Activated CD4-positive, alpha-beta T cell treated with anti-CD3 and anti-CD28 coated beads, Interleukin-2, amount 50 U/mL, for 24 hours (primary cell): ENCODE measurements at places on chromosomes 13 and 19.

GRCh38 chr13:28047757-28048388, 52.5 kb downstream of the FLT3 start:
- no peak for DNase-seq

DNA sequence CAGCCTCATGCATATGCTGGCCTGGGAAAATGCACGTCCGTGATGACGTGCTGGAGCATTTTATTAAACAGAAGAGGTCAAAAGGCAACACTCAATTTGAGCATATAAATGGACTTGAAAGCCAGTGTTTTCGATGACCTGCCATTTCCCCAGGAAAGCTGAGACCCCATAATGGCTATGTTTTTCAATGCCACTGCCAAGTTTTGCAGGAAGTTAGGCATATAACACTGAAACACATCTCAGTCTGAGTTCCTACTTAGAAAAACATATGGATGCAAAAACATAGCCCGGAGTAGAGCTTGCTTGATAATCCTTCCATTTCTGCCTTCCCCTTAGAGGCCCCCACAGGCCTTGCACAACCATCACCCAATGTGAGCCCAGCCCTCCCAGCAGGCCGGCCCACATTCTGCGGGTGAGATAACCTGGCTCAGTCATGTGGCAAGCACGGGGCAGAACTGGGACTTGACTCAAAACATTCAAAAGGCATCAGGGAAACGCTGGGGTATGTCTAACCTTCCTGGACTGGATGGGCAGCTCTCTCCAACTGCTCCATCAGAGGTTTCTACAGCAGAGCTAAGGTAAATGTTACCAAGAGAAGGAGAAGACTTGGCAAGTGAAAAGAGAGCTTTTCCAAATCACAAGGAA, 24.9 kb downstream of the EPS15L1 start:
- DNase-seq = no peak

DNA sequence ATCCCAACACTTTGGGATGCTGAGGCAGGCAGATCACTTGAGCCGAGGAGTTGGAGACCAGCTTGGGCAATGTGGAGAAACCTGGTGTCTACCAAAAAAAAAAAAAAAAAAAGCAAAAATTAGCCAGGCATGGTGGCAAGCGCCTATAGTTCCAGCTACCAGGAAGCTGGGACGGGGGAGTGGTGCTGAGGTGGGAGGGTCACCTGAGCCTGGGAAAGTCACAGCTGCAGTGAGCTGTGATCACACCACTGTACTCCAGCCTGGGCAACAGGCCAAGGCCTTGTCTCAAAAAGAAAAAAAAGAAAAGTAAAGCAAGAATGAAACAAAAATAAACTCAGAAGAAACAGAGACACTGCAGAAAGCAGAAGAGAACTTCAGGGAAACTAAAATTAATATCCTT, 31.6 kb downstream of the MTRF1 start:
- no peak for DNase-seq

DNA sequence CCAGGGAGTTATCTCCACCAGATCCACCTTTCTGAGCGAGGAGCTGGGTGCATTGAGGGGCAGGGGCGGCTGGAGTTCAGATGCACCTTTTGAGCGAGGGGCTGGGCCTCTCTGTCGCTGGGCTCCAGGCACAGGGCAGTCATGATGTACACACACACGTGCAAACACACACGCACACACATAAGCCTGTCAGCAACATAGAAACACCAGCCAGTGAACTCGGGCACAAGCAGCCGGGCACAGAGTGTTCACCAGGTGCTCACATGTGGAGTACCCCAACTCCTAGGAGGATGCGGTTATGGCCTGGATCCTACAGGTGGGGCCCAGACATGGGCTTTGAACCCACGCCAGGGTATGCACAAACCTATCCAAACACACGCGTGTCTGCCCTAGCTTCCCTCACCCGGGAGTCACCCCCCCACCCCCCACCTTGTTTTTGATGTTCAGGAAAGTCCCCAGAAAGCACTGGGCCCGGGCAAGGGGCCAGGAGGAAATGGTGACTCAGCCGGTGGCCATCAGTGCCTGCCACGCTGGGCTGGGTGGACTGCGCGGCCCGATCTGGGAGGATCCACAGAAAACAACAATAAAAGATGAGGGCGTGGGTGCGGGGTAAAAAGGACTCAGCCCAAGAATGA, 13.3 kb downstream of the ARRDC2 start:
- DNase-seq = no peak

DNA sequence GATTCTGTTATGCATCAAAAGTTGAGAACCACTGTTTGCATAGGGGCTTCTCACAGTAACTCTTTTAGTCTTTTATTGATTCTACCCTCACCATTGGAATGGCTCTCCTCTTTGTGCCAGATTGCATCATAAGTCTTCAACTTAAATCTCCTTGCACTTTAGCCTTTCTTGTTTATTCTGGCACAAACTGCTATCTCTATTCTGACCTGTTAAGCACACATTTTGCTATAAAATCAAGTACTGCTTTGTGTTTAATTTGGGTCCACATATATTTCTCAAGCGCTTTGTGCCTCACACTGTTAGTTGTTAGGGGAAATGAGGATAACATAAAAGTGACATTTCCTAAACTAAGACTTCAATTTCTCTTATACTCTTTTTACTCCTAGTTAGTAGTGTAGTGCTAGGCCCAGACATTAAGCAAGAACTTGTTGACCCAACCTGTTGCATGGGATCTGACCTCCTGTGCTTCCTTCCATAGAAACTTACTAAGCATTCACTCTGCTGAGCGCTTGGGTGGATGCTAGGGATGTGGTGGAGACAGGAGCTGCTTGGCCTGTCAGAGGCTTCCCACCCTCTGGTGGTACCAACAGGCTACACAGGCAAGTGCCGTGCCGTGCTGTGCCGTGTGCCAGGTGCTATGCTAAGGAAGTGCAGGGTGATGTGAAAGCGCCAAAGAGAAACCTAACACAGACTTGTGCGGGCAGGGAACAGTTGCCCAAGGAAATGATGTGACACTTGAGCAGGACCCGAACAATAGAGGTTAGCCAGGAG, 1.2 kb downstream of the UTP14C start:
- no peak for DNase-seq

DNA sequence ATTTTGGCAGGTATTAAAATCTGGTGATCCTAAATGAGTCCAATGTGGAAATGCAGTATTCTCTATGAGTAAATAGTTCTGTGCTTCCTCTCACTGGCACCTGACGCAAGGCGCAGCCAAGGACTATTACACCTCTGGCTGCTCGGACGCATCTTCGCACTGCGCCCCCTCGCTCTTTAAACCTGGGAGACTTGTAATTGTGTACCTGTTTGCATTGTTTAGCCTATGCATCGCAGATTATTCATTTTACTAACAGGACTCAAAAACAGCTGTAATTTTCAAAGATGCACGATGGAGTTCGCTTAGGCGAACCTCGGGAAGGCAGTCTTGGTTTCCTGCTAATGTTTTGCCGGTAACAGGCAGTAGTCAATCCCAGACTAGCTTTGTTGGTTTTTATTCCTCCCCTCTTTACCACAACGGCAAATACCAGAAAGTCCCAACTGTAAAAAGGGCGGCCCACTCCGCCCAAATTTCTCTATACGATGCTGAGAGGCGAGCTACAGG, 113.2 kb downstream of the KCNRG start:
- DNase-seq = no peak

DNA sequence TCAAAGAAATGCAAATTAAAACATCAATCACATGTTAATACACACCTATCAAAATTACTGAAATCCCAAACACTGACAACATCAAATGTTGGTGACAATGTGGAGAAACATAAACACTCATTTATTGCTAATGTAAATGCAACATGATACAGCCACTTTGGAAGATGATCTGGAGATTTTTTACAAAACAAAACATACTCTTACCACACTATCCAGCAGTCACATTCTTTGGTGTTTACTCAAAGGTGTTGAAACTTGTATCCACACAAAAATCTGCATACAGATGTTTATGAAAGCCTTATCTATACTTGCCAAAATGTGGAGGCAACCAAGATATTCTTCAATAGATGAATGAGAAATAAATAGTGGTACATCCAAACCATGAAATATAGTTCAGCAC, 1219.5 kb upstream of the PCDH20 start:
- DNase-seq = no peak

DNA sequence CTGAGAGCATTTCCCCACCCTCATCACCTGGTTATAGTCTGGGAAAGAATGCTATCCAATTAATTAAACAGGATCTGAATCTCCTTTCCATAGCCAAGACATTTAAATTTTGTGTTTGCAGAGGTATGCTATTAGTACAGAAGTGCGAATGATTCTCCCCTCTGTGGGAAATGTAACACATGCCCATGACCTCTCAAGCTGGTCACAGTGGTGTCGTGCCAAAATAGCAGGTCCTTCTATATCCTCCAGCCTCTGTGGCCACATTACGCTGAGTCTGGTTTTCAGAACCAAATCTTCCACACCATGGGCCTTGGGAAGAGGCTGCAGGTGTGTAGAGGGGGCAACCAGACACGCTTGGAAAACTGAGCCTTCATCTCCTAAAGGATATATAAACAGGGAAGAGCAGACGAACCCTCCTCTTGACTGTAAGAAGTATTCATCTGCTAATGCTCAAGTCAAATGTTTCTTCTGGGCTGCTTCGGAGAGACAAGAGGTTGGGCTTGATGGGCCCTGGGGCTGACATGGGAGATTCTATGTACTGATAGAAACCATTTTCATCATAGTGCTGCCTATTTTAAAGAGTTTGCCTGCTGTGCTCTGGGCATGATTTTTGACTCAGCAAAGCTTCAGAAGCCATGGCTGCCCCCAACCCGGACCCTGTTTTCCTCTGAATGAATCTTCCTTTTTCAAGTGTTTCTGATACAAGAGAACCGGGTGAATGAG, 197.6 kb downstream of the DNAJC15 start:
- DNase-seq = no peak
